ENCODE measurements at places on chromosomes 11 and 22. TPM values are rescaled to one million over a fixed set of nuclear protein-coding genes. Genes with fewer than 3 reads are reported as not detected.

- no peak for DNase-seq
These were observed 551.9 kb upstream of the KIRREL3 start for GRCh38 chr11:127552446-127552845.

GRCh38 chr11:66293777-66294625, 2.3 kb downstream of the TMEM151A start:
- no peak for DNase-seq

DNA sequence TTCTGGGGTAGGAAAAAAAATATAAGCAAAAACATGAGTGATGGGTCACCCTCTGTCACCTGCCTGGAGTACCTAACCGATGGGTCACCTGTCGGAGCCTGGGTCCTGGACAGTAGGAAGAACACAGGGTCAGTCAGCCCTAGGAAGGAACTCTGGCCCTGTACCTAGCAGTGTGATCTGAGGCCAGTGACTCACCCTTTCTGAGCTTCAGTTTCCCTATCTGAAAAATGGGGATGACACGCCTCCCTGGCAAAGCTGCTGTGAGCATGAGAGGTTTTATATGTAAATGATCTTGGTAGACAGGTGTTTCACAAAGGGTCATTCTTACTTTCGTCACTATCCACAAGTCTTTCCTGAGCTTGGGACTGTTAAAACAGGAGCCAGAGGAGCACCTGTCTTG, 182.0 kb downstream of the ST3GAL4 start:
- no peak for DNase-seq

DNA sequence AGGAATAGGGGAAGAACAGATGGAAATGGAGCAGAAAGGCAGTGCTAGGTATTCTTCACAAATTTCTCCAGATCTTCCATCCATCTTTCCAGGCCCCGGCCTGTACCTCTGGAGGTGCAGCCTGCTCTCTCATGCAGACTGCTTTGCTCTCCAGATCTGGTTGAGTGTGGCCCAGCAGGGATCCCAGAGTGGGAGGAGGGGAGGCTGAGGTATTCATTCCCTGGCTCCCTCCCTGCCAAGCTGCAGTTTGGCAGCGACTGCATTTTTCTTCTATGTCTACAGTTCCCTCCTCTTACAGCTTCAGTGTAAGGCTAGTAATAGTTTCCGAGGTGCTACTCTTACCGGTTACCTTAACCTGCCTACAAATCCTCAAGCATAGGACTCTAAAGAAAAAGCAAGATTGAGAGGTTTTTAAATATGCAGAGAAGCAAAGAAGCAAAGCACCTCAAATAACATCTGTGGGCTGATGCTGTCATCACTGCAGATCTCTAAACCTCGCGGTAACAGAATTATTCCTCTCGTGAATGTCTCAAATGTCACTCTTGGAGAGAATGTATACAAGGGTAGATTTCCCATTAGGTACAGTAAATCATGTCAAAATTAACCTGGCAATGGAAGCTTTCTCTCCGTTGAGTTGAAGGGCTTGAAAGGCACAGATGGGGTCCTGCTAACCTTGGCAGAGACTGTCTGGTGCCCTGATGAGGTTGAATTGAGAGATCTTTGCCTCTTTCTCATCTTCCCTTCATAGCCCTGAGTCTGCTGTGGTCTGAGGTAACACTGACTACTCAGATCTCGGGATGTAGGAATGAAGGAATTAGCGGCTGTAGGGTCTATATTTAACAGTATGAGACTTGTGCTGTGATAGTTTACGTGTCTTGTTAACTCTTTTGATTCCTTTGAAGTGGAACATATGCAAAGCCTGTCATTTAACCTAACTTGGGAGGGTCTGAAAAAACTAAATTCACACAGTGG, 297.9 kb upstream of the C11orf87 start:
- peak; percentile 40 for DNase-seq

The WNT7B gene
- polyA plus RNA-seq = 7.5 TPM

The SULT4A1 gene
- polyA plus RNA-seq = 4.0 TPM
